ENCODE measurements at places on chromosomes 2 and 18.

DNA sequence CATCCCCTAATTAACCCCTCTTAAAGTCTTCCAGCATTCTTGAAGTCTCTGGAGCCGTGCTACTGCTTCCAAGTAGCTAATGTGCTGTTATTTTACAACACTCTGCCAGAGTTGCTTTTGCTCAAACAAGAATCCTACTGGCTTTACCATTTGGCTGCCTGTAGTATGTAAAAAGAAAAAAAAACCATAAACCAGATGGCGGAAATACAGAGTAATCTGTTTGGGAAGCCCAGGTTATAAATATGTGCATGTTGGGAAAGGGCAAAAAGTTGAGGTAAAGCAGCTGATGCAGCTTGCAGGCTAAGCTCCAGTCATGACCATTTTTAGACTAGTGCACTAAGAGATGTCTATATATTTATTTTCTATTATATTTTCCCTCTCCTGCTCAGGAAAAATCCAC lies 313.2 kb upstream of the ETAA1 start:
- DNase-seq: no peak

- peak; percentile 35 for DNase-seq
Observed at GRCh38 chr2:43412114-43412753, 183.6 kb downstream of the THADA start.

DNA sequence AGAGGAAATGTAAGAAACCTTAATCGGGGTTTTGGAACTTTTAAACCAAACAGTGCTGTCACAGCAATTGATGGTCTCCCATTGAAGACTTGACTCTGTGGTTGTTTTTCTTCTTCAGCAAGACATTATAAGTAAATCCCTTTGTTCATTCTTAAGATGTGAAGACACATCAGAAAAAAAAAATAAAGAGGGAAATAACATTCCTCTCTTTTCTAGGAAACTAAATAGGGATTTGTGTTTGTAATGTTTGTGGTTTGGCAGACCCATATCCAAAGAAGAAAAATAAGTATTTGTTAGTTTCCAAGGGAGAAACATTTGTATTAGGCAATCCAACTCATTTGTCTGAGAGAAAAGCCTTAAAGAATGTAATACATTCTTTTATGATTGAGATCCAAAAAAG lies 359.9 kb downstream of the DSC3 start:
- DNase-seq: no peak

- peak; percentile 44 for DNase-seq
Observed at GRCh38 chr18:59697236-59697932, at the start of gene CCBE1. Gene CCBE1, minus strand, starts transcription at chr18:59697423.

DNA sequence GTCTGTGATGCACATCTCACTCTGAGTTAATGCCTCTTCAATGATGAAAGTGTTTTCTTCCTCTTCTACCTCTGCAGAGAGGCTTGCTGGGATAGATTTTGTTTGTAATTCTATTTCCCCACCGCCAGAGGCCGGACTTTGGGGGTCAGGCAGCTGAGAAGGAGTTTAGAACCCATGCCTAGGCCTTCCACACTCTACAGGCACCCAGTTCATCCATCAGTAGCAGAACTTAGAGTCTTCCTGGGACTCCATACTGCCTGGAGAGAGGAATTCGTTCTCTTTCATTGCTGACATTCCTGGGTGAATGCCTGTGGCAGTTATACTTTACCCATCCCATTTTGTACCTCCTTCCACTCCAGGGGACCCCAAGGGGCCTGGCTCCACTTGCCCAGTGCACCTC lies 9.1 kb downstream of the TPRKB start:
- no peak for DNase-seq

DNA sequence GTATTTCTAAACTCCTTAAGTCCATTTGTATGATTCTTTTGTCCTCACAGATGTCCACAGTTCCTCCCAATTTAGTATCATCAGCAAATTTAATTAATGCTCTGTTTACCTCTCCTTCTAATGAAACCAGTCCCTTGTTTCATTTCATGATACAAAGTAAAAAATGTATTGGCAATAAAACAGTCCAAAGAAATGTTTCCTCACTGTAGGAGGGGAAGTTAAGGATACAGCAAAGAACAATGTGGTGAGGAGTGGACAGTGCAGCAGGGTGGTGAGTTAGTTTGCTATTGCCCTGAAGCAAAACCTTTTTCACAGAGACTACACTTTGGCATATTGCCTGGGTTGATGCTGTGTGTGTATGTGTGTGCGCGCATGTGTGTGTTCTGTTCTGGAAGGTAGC lies 401.5 kb downstream of the ARHGAP15 start:
- peak; percentile 47 for DNase-seq

GRCh38 chr2:3236300-3237045 lies 141.1 kb downstream of the EIPR1 start:
- DNase-seq: no peak

- DNase-seq: no peak
Observed at GRCh38 chr2:60353406-60353800, 200.1 kb downstream of the BCL11A start.

- peak; percentile 2 for DNase-seq
Observed at GRCh38 chr2:210169516-210170195, 1.6 kb downstream of the KANSL1L start.

DNA sequence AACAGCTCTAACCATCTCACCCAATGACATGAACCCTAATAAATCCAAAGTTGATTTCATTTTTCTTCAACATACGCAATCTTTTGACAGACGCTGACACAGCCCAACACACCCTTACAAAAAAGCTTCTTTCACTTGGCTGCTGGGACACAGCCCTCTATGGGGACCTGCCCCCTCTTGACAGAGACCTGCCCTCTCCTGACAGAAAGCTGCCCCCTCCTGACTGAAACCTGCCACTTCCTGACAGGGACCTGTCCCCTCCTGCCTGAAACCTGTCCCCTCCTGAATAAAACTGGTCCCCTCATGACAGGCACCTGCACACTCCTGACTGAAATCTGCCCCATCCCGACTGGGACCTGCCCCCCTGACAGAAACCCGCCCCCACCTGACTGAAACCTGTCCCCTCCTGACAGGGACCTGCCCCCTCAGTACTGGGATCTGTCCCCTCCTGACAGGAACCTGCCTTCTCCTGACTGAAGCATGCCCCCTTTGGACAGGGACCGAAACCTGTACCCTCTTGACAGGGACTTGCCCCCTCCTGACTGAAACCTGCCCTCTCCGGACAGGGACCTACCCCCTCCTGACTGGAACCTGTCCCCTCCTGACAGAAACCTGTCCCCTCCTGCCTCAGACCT lies 87.9 kb downstream of the PXDN start:
- DNase-seq: no peak

DNA sequence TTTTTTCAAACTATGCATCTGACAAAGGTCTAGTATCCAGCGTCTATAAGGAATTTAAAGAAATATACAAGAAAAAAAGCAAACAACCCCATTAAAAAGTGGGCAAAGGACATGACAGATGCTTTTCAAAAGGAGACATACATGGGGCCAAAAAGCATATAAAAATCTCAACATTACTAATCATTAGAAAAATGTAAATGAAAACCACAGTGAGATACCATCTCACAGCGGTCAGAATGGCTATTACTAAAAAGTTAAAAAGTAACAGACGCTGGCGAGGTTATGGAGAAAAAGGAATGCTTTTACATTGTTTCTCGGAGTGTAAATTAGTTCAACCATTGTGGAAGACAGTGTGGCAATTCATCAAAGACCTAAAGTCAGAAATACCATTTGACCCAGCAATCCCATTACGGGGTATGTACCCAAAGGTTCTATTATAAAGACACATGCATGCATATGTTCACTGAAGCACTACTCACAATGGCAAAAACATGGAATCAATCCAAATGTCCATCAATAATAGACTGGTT lies 643.1 kb upstream of the LRRTM1 start:
- no peak for DNase-seq

- DNase-seq: no peak
Observed at GRCh38 chr18:5049124-5049523, 147.9 kb downstream of the AKAIN1 start.

GRCh38 chr2:189281201-189281600 lies 101.6 kb upstream of the COL5A2 start:
- DNase-seq: no peak

DNA sequence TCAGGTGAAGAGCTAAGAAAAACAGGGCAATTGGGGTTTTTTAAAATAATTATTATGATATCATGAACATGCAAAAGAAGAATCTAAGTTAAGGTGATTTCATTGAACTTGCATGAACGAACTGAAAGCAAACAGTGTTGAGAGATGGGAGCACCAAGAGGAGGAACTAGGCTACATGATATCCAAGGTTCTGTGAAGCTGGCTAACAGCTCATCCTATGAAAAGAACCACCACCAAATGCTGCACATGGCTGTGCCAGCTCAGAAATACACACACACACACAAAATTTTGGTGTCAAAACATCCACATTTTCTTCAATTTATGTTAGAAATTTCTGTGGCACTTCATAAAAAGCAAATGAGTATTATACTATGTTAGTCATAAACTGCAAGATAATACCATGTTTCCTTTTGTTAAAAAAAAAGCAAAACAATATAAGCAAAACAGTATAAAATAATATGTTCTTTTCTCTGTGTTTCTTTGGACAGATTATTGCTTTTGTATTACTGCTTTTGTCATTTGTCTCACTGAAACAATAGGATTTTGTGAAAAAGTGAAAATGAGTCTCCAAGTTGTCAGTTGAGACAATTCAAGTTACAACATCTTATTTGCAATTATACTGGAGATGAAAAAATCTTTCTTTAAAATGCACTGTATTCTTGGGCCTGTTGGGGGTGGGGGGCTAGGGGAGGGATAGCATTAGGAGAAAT lies 12.6 kb upstream of the TTC32 start:
- no peak for DNase-seq

GRCh38 chr2:173555833-173556232 lies 201.2 kb downstream of the CDCA7 start:
- DNase-seq: no peak

DNA sequence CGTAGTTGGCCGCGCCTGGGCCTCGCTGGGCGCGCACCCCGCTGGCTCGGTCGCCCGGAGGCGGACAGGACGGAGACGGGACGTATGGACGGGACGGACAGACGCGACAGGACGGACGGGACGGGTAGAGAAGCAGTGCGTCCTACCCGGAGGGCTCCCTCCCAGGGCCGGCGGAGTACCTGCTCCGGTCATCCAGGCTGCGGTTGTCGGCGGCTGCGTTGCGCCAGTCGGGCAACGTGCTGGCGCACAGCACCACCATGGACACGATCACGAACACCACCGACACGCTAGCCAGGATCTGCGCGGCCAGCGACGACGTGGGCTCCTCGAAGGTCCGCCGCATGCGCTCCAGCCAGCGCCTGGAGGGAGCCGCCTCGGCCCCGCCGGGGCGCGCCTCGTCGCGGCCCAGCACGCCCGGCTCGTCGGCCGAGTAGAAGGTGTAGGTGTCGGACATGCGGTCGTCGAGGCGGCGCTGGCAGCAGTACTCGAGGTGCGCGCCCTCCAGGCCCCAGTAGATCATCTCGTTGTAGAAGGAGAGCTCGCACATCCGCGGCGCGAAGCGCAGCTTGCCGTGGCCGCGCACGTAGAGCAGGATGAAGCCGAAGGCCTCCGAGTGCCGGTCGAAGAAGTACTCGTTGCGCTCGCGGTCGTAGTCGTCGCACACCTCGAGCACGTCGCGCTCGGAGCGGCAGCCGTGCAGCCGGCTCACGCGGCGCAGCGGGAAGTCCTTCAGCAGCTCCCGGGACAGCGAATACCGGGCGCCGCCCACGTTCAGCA lies 903 bp downstream of the KCNG3 start:
- DNase-seq: no peak

DNA sequence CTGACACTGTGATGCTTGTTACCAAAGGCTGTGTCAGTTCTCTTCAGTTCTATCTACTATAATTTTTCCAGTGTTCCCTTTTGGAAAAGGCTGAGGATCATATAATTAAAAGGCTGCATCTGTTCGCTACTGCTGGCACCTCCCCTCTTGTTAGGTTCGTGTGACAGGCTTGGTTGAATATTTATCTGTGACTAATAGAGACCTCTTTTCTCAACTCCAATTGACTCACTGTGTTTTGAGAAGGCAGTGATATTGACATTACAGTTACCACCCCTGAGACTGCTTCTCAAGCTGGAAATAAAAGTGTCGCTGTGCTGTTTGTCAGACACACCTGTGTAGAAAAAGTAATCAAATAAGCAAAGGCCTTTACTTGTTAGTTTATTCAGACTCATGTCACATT lies 205.5 kb upstream of the KCNH7 start:
- no peak for DNase-seq

GRCh38 chr2:157122776-157123175 lies 134.7 kb upstream of the GALNT5 start:
- no peak for DNase-seq

DNA sequence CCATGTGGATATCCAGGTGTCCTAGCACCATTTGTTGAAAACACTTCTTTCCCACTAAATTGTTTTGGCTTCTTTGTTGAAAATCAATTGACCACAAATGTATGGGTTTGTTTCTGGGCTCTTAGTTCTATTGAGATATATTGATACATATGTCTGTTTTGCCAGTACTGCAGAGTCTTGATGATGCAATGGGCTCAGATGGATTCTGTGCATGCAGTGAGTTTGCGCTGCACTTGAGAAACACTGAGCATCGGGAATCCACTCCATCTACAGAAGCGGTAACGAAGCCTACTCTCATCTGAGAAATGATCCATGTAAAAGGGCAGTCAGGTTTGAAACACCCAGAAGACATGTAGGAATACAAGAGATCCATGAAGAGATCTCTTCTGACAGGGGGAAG lies 21.9 kb upstream of the DNAJC10 start:
- no peak for DNase-seq

DNA sequence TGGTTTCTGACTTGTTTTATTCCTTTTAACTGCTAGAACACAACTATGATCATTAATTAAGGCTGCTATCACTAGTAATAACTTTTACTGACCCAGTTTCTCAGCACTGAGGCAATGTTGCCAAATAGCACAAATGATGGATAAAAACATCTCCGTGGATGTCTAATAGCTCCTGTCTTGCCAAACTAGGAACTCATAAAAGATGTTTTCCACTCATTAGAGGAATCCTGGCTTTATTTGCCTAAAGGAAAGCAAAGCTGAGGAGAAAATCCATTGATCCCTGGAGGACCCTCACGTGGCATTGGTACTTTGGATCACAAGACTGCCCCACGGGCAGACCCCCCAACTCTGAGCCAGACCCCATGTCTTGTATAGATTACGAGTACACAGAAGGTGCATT lies 96.1 kb upstream of the ZNF397 start:
- no peak for DNase-seq

GRCh38 chr2:203451011-203451410 lies 84.1 kb downstream of the RAPH1 start:
- no peak for DNase-seq

GRCh38 chr2:227788561-227789018 lies 25.1 kb upstream of the CCL20 start:
- DNase-seq: peak; percentile 72

GRCh38 chr2:113996671-113997594 lies 107.0 kb downstream of the ACTR3 start:
- DNase-seq: no peak

- DNase-seq: peak; percentile 27
Observed at GRCh38 chr2:112259509-112260294, 4.9 kb upstream of the ZC3H8 start.
